ENCODE measurements at places on chromosomes 5 and 9.

GRCh38 chr5:137254119-137255090, 244.7 kb downstream of the SPOCK1 start:
- H3K36me3 ChIP-seq = no peaks in the 10 kb centered on the region
- H3K27me3 ChIP-seq = no peaks in the 10 kb centered on the region
- no peak overlapping the region for H3K27ac ChIP-seq

DNA sequence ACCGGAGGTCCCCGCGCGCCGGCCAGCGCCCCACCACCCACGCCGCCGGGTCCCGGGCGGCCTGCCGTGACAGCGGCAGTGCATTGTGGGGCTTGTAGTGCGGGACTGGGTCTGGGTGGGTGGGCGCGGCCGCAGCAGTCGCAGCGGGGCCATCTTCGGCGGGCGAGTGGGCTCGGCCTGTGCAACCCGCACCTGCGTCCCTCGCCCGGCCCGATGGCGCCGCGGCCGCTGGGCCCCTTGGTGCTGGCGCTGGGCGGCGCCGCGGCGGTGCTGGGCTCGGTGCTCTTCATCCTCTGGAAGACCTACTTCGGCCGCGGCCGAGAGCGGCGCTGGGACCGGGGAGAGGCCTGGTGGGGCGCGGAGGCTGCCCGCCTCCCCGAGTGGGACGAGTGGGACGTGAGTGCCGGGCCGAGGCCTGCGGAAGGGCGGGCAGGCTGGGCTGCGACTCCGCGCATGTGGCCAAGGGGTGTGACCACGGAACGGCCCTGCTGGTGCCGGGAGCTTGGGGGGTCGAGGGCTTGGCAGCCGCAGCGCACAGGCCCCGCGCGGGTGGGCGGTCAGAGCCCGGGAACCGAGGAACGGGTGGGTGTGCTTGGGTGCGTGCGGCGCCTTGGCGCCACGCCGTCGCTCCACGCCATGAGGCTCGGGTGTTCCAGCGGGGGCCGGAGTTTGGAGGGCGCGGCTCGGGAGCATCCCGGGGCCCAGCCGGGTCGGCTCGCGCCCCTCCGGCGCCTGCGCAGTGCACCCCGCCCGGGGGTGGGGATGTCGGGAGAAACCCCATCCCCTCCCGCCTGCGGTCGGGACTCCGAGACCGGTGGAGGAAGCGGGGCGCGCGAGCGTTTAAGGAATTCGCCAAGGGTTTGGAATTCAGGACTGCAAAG, at the start of gene ARL10:
ARL10 (plus strand) TSS at position 137 of the 881 bp plus-strand sequence; CDS start at position 214, 77 bp downstream.
- peak; percentile 70 for DNase-seq
- peak within 1 kb of the TSS; percentile 73 for H3K4me3 ChIP-seq
- H3K27ac ChIP-seq = peak within 1 kb of the TSS; percentile 24
- no peaks in the 10 kb centered on the region for H3K27me3 ChIP-seq

DNA sequence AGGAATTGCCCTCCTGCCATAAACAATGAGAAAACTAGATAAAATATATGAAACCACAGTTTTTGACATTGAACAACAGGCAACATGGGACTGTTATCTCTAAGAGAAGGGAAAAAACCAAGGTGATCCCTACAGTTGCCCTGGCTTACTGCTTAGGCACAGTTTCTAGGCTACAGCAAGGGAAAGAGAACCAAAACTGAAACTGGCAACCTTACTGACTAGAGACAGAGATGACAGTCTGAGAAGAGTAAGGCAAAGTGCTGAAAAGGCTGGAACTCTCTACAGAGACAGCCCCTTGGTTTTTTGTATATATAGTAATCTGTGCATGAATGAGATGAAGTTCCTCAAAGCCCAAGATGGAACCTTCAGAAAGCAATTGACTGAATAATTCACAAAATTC, 36.2 kb upstream of the REEP2 start:
- peaks cover 53% of the 10 kb centered on the region for H3K36me3 ChIP-seq
- no peak for DNase-seq
- H3K4me1 ChIP-seq = peaks cover 13% of the 10 kb centered on the region
- H3K4me3 ChIP-seq = no peak overlapping the region
- H3K27me3 ChIP-seq = no peaks in the 10 kb centered on the region

DNA sequence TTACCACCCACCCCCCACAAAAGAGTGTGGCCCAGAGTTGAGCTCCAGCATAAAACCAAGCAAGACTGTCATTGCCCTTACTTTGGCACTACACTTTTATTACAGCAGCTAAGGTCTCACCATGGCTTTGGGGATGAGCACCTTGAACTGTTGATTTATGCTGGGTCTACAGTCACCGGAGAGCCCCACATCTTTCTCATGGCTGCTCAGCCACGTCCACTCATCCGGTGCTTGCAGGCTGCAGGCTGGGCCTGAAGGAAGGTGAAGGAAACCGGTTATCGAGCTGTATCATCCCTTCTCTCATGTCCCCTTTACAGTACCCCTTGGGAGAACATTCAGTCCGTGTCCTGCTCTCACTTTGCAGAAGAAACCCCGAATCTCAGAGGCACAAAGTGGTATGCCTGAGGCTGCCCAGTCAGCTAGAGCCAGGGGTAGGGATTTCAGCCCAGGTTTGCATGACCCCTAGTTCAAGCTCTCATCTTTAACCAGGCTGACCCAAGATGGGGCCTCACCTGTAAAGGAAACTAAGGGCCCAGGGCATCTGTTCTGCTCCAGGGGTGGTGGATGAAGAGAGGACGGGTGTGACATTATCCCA, 11.6 kb downstream of the TMOD1 start:
- peaks cover 29% of the 10 kb centered on the region for H3K27me3 ChIP-seq
- H3K27ac ChIP-seq = no peak overlapping the region
- no peaks in the 10 kb centered on the region for H3K36me3 ChIP-seq
- no peak overlapping the region for H3K4me3 ChIP-seq

Data from activated naive CD4-positive, alpha-beta T cell treated with anti-CD3 and anti-CD28 coated beads, Interleukin-2, amount 10 ng/mL, durations not matched to agents 7 days and 5 days (primary cell).